Foreskin keratinocyte (primary cell): ENCODE measurements at places on chromosomes 16 and 17. TPM values are rescaled to one million over a fixed set of nuclear protein-coding genes. Genes with fewer than 3 reads are reported as not detected.
A peak's percentile ranks its signal among the peaks of the same experiment; 100 is the strongest.

The MYH13 gene
- not detected in 2 replicates for polyA plus RNA-seq

DNA sequence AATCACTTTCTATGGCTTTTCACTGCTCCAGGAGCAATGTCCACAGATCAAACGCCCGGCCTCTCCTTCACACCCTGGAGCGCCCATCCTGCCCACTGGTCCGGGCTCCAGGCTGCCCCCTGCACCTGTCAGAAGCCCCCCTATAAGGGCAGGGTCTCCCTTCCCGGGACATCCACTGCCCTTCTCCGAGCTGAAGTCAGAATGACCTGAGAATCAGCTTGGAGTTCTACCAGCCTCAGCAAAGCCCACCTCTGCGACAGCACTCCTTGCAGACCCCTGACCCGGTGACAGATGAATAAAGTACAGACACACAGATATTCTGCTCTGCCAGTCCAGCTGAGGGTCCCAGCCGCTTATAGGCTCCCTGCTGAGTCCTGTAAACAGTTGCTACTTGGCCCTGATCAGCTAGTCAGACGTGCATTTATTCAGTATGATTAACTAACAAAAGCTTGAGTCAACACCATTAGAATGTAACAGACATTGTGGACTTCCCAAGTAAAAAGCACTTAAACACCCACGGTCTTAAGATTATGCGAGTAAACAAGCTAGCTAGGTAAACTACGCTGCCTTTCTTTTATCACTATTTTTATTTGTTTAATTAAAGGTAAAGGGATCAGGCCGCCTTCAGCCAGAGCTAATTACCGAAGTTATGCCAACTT lies 4.8 kb downstream of the SLC7A5 start:
- no peak for DNase-seq

The SLC5A2 gene
- 0.17 and 0.19 TPM in 2 replicates for polyA plus RNA-seq

- no peak for DNase-seq
Measured at GRCh38 chr16:89357055-89357816, 133.1 kb downstream of the ANKRD11 start.

- no peak for DNase-seq
Measured at GRCh38 chr16:1430214-1430758, 592 bp upstream of the PERCC1 start.

The TBC1D26 gene
- polyA plus RNA-seq = 0.03 TPM in 1 of 2 replicates, not detected in the other

DNA sequence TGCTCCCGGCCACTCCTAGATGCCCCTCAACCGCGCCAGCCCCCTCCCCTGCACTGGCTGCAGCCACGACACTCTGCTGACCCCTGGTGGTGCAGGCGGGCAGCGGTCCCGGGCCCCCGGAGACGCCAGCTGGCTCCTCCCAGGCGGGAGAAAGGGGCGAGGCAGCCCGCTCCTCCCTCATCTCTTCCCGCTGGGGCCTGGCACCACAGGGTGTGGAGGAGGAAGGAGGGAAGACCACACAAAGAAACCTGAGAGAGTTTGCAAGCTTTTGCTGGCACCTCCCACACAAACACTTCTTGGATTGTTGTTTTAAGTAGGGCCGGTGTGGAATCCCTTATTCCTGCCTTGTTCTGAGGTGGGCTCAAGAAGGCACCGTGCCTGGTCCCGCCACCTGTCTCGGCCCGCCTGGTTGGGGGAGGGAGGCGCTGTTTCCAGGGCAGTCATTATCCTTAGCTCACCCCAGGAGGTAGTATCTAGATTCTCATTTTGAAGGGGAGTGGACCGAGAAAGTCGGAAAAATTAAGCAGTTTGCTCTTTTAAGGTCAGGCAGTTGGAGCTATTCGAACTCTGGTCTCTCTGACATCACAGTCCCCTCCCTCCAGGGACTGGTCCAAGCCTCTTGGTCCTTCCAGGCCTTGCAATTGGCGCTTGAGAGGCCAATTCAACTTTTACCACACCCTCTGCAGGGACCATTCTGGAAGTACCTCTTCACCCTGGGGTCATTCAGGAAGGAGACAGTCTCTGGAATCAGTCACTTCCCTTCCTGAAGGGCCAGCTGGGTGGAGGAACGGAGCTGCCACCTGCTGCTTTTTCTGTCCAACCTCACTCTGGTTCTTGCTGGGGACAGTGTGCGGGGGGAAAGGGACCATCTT lies 959 bp upstream of the ANKRD13B start:
- DNase-seq = peak; percentile 70

The ATP6V0C gene
- polyA plus RNA-seq = 213 and 228 TPM in 2 replicates

- no peak for DNase-seq
Measured at GRCh38 chr16:58451265-58451689, 48.7 kb upstream of the NDRG4 start.

DNA sequence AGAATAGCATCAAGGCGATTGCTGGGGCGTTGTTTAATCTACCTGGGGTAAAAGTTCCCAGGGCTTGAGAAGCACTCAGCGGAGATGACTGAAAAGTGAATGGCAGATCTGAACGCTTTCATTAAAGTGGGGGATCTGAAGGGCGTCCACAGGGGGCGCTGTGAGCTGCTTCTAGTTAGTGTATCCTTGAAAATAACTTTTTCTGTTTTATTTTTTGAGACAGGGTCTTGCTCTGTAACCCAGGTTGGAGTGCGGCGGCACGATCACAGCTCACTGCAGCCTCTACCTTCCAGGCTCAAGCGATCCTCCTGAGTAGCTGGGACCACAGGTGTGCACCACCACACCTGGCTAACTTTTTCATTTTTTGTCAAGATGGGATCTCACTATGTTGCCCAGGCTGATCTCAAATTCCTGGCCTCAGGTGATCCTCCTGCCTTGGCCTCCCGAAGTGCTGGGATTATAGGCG lies 360.4 kb downstream of the SEC14L1 start:
- no peak for DNase-seq

DNA sequence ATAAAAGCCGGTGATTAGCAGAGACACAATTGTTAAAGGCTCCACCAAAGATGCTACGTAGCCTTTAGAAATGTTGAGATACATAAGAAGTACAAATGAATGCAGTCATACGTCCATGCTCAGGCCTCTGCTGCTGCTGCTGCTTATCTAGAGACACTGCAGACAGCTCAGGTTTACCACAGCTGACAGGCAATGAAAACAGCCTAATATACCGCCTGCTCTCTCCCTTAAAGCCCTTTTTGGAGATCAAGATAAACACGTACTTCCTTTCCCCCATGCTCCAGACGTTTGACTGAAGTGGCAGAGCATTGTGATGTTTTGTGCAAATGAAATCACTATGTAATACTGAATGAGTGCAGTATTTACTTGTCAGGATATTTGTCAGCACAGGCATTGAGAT lies 185.3 kb downstream of the AATF start:
- no peak for DNase-seq

DNA sequence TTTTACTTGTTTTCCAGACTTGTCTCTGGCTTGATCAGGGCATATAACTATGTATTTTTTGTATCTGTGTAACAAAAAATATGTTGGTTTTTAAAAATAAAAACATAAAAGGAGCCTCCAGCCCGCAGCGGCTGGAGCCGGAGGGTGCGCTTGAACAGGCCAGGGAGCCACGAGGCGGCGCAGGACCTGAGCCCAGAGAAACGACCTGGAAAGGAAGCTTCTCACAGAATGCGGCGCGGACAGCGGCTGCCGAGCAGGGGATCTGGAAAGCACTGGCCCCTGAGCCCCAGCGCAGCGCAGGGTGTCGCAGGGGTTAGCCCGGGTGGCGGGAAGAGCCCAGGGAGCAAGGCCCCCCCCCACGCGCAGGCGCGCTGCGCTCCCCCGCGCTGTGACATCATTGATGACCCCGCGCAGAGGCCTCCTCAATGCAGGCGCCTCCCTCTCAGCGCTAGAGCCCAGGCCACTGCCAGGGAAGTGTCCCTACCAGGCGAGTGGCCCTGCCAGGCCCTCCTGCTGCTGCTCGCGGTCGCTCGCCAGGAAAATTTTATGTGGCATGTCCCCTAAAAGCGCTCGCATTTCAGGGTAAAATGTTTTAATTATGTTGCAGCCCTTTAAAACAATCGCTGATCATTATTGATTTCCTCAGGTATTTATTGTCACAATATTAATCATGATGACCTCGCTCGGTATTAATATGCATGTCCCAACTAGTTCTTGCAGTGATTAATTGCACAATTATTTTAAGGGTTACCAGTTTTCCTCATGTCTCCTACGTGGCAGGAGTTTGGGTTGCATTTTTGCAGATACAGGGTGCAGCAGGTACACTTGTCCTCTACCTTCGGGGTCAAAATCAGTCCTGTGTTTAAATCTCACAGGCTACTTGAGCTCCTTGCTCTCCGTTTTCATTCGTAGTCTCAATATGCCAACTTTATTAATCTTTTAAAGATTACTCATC lies 134.2 kb downstream of the USP22 start:
- DNase-seq = no peak
